ENCODE measurements at places on chromosomes 12 and 14. TPM values are rescaled to one million over a fixed set of nuclear protein-coding genes. Genes with fewer than 3 reads are reported as not detected.

The RFLNA gene
- not detected for total RNA-seq

The SDR9C7 gene
- total RNA-seq = not detected

The LRRK2 gene
- total RNA-seq = 1.6 TPM

The POTEG gene
- total RNA-seq = not detected

The MYO1H gene
- not detected for total RNA-seq

The PLEKHH1 gene
- total RNA-seq = 3.6 TPM

The ENDOU gene
- not detected for total RNA-seq

The CIPC gene
- total RNA-seq = 7.2 TPM

The HPD gene
- total RNA-seq = 1.3 TPM

The PROX2 gene
- not detected for total RNA-seq

The SUOX gene
- total RNA-seq = 9.1 TPM

The FRS2 gene
- 10.7 TPM for total RNA-seq

The PTGDR gene
- total RNA-seq = not detected

The VRTN gene
- not detected for total RNA-seq

The TMEM253 gene
- 0.64 TPM for total RNA-seq

The GNB3 gene
- 1.5 TPM for total RNA-seq

The REP15 gene
- 0.22 TPM for total RNA-seq

The SLC2A14 gene
- total RNA-seq = 0.36 TPM

The RILPL1 gene
- total RNA-seq = 10.4 TPM

The ATP6V1D gene
- 79.8 TPM for total RNA-seq

The FAIM2 gene
- total RNA-seq = not detected

The OR4N5 gene
- not detected for total RNA-seq

The PLD4 gene
- not detected for total RNA-seq

The RNU4-1 gene
- total RNA-seq = not detected

The MAX gene
- total RNA-seq = 62.8 TPM

The CD69 gene
- not detected for total RNA-seq

The KCNJ8 gene
- total RNA-seq = 0.57 TPM

The IFNG gene
- total RNA-seq = not detected

The PRB4 gene
- total RNA-seq = not detected

The AVPR1A gene
- total RNA-seq = not detected

The KLRC1 gene
- total RNA-seq = not detected

The KRT81 gene
- total RNA-seq = 4,151 TPM

The KIF26A gene
- total RNA-seq = 3.0 TPM

The GYS2 gene
- total RNA-seq = not detected

The PPFIA2 gene
- not detected for total RNA-seq

The CIROP gene
- not detected for total RNA-seq

The PTPN6 gene
- total RNA-seq = 11.7 TPM

Data from A549 treated with Mapracorat at 1 μM for 4 hours (cell line).